ENCODE measurements at places on chromosomes 7 and 10. TPM values are rescaled to one million over a fixed set of nuclear protein-coding genes. Genes with fewer than 3 reads are reported as not detected.

DNA sequence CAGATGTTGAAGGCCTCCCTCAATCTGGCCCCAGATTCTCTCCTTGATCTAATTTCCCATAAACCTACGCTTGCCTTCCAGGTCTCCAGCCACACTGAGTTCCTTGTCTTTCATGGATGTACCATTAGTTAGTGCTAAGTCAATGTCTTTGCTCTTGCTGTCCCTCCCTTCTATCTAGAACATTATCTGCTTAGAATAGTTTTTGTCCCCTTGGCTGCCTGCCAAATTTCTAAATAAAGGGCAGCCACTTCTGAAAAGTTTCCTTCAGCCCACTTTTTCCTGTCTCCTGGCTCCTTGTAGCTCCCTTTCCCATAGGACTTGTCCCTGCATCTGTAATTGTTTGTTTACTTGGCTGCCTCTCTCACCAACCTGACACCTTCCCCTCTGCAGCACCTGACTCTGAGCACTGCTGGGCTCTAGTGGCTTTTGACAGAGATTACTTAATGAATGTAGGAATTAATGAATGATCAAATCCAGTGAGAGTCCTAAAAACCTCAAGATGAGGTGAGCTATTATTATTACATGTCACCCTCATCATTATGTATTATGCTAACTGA is 58.3 kb downstream of the CXCL12 start:
- H3K4me1 ChIP-seq = no peaks in the 10 kb centered on the region
- no peak overlapping the region for H3K27ac ChIP-seq
- H3K27me3 ChIP-seq = peaks cover 18% of the 10 kb centered on the region
- no peak for DNase-seq

- no peaks in the 10 kb centered on the region for H3K27me3 ChIP-seq
- H3K4me1 ChIP-seq = no peaks in the 10 kb centered on the region
- no peaks in the 10 kb centered on the region for H3K36me3 ChIP-seq
- H3K27ac ChIP-seq = no peak overlapping the region
These were observed 657.7 kb upstream of the MBL2 start for GRCh38 chr10:53430127-53430891.

DNA sequence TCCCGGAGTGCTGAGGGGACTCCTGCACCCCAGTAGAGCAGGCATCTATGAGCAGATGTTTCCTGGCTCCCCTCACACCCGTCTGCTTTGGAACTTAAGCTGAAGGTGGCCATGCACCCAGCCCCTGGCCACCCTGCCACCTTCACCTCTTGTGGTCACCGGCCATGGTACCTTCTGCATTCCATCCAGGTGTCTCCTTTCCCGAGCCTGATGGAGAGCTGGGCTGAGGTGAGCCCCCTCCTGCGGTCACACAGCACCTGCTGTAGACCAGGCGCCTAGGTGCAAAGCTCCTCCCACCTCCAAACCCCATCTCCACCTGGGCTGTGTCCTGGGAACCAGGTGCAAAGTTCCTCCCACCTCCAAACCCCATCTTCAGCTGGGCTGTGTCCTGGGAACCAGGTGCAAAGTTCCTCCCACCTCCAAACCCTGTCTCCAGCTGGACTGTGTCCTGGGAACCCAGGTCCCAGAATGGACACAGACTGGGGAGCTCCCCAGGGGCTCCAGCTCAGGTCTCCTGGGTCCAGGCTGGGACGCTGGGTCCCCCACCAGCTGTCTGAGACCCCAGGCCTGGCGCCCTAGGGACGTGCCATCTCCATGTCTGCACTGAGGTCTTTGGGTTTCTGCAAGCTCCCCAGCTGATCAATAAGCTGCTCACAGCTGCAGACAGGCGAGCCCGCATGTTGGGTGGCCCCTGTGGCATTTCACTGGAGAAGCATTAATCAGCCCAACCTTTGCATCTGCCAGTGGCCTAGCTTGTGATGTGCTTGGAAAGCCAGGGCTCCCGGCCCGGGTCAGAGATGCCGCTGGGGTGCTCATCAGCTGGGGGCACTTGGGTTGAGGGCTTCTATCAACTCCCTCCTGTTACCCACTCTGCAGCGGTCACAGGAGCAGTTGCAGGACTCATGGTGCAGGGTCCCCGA is 61.2 kb upstream of the INPP5A start:
- no peaks in the 10 kb centered on the region for H3K27me3 ChIP-seq
- no peak for DNase-seq
- H3K36me3 ChIP-seq = no peaks in the 10 kb centered on the region

GRCh38 chr10:98411768-98412167 is 3.2 kb downstream of the PYROXD2 start:
- no peaks in the 10 kb centered on the region for H3K36me3 ChIP-seq
- DNase-seq = no peak
- H3K27me3 ChIP-seq = no peaks in the 10 kb centered on the region
- peaks cover 22% of the 10 kb centered on the region for H3K4me1 ChIP-seq
- no peak overlapping the region for H3K27ac ChIP-seq
- H3K4me3 ChIP-seq = no peak overlapping the region

DNA sequence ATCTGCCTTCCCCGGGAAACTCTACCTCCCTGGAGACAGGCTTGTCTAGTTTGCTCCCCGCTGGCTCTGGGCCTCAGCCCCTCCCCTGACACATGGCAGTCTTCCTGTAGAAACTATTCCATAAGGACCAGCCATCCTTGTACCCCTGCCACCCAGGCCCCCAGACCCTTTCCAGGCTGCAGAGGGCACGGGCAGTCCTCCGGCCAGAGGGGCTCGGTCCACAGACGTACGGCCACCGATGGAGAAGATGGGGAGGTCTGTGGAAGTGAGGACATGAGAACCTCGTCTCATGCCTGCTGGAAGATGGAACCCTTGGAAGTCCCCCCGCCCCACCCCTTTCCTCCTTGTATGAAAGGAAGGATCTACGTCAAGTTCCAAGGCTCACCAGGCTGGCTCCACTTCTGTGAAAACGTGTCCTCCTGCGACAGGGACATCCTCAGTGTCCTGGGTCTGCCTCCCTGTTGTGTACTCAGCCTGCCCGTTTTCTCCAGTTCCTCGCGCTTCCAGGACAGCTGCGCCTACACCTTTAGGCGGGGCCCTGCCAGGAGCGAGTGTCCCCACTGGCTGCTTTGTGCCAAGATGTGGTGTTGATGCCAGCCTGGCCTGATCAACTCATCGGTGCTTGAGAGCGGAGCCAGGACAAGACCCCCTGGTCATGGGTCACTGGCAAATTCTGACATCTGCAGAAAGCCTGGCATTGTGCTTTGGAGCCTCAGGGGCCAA is 414.9 kb downstream of the GLRX3 start:
- H3K4me1 ChIP-seq = no peaks in the 10 kb centered on the region
- H3K27me3 ChIP-seq = no peaks in the 10 kb centered on the region
- no peaks in the 10 kb centered on the region for H3K36me3 ChIP-seq
- DNase-seq = no peak
- H3K4me3 ChIP-seq = no peak overlapping the region
- no peak overlapping the region for H3K27ac ChIP-seq

- no peaks in the 10 kb centered on the region for H3K27me3 ChIP-seq
- H3K27ac ChIP-seq = no peak overlapping the region
- no peaks in the 10 kb centered on the region for H3K36me3 ChIP-seq
- DNase-seq = no peak
These were observed 383.0 kb upstream of the SEMA3C start for GRCh38 chr7:81301815-81302214.

DNA sequence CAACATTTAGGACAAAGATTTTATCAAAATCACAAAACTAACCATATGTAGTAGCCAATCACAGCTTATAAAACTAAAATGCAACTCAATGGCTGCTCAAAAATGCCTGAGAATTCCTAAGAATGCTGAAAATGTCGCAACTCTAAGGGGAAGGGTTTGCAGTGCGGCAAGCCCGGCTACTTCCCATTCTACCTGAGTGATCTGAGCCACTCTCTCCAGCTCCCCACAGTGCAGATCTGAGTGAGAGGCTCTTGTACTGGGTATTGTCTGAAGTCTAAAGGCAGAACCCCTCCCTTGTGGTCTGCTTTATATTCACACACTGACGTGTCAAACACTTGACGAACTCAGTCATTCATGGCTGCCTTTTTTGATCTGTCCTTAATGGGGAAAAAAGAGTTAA is 28.9 kb downstream of the RAB11FIP2 start:
- H3K36me3 ChIP-seq = no peaks in the 10 kb centered on the region
- no peaks in the 10 kb centered on the region for H3K27me3 ChIP-seq
- no peak for DNase-seq
- no peak overlapping the region for H3K27ac ChIP-seq

- no peaks in the 10 kb centered on the region for H3K27me3 ChIP-seq
- peaks cover 23% of the 10 kb centered on the region for H3K4me1 ChIP-seq
- peak overlapping the region; percentile 72 for H3K27ac ChIP-seq
- H3K36me3 ChIP-seq = no peaks in the 10 kb centered on the region
- no peak for DNase-seq
These were observed 871 bp upstream of the GTF2IRD1 start for GRCh38 chr7:74452748-74453321.

DNA sequence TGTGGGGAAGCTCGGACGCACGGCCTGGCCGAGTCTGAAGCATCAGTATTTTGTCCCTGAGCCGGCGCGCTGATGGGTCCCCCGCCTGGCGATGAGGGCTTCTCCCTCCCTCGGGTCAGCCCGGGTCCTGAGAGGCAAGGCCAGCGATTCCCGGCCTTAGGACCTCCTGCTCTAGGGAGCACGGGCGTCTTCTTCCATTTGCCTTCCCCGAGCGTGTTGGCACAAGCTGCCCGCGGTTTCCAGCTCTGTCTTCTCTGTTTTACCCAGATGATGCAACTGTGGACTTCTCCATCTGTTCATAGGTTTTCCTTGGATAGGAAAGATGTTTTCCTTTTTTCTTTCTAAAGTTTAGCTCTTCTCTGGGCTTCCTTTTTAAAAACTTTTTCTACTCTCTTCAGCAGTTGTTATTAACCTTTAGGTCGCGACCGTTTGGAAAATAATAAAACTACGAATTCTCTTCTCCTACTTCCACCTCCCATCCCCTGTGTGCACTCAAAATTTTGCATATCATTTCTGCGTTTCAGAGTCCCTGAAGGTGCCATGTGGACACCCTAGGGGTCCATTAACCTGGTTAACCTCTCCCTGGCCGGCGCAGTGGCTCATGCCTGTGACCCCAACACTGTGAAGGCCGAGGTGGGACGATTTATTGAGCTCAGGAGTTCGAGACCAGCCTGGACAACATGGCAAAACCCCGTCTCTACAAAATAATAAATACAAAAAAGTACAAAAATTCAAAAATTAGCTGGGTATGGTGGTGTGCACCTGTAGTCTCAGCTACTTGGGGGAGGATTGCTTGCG is 1.4 kb upstream of the SLC25A28 start:
- no peak for DNase-seq
- no peaks in the 10 kb centered on the region for H3K27me3 ChIP-seq
- peak overlapping the region; percentile 96 for H3K27ac ChIP-seq
- no peaks in the 10 kb centered on the region for H3K36me3 ChIP-seq
- peaks cover 17% of the 10 kb centered on the region for H3K4me1 ChIP-seq
- H3K4me3 ChIP-seq = peak overlapping the region; percentile 63

- no peak overlapping the region for H3K4me3 ChIP-seq
- no peaks in the 10 kb centered on the region for H3K36me3 ChIP-seq
- peak; percentile 73 for DNase-seq
- peak overlapping the region; percentile 51 for H3K27ac ChIP-seq
- peaks cover 39% of the 10 kb centered on the region for H3K4me1 ChIP-seq
- no peaks in the 10 kb centered on the region for H3K27me3 ChIP-seq
These were observed 29.6 kb downstream of the STAM start for GRCh38 chr10:17673471-17674061.

- no peaks in the 10 kb centered on the region for H3K4me1 ChIP-seq
- DNase-seq = no peak
- H3K27ac ChIP-seq = no peak overlapping the region
- no peaks in the 10 kb centered on the region for H3K27me3 ChIP-seq
- no peak overlapping the region for H3K4me3 ChIP-seq
These were observed 1172.3 kb upstream of the SORCS1 start for GRCh38 chr10:108336836-108337235.

DNA sequence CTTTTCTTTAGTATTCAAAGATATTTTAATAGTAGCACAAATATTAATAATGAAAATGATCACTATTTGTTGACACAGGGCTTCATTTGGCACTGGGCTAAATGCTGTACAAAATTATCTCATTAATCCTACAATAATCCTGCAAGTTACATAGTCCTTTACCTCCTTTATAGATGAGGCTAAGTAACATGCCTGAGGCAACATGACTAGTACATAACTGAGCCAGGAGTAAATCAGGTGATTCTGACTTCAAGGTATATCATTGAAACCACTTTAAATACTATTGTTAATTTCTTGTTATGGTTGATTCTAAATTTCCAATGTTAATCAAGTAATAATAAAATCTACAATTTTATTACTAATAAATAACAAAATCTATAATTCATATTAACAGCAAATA is 39.8 kb downstream of the SEM1 start:
- H3K4me3 ChIP-seq = no peak overlapping the region
- no peak overlapping the region for H3K27ac ChIP-seq
- H3K27me3 ChIP-seq = no peaks in the 10 kb centered on the region
- no peaks in the 10 kb centered on the region for H3K36me3 ChIP-seq

DNA sequence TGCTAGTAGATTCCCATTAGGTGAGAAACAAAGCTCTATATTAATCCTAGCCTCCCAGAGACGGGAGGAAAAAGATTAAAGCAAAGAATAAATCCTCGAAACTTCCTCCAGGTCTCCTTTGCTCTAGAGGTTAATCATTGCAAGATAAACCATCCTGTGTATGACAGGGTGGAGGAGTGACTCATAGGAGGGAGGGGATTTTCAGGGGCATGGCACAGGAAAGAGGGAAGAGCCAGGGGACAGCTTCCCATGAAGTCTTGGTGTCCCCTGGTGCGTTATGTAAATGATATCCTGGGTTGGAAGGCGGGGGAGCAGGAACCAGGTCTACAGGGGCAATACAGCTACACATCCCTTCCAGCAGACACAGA is 780 bp downstream of the CYP3A5 start:
- no peak overlapping the region for H3K4me3 ChIP-seq
- peak; percentile 49 for DNase-seq

DNA sequence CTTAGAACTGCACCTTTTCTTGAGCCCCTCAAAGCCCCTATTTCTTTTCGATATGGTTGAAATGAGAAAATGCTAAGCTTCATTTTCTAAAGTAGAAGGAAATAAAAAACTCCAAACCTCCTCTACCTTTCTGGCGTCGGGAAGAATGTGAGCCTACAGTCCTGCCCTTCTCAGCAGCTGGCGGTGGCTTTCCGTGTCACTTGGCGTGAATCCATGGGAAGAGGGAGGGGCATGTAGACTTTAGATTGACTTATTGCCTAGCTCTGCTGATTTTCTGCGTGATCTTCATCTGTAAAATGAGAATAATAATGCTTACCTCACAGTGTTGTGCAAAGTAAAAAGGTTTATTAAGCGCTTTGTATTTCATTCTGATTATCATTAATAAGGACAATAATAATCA is 35.0 kb downstream of the PRR15 start:
- no peaks in the 10 kb centered on the region for H3K36me3 ChIP-seq
- no peak overlapping the region for H3K4me3 ChIP-seq
- no peaks in the 10 kb centered on the region for H3K27me3 ChIP-seq
- no peak for DNase-seq
- no peak overlapping the region for H3K27ac ChIP-seq

LRRN3 gene
- total RNA-seq = 0.07 TPM

POLR2J2 gene
- total RNA-seq = 6.2 TPM

SEC61A2 gene
- total RNA-seq = 10.0 TPM

AGAP3 gene
- 126 TPM for total RNA-seq

TCTN3 gene
- 41.7 TPM for total RNA-seq

All from HCT116 (cell line).